Stimulated activated CD8-positive, alpha-beta memory T cell treated with anti-CD3 and anti-CD28 coated beads, Interleukin-7, amount 100 ng/mL, for 48 hours (primary cell): ENCODE measurements at places on chromosomes 5 and 9.

- no peak for DNase-seq
Observed at GRCh38 chr9:2567922-2568321, 53.7 kb upstream of the VLDLR start.

DNA sequence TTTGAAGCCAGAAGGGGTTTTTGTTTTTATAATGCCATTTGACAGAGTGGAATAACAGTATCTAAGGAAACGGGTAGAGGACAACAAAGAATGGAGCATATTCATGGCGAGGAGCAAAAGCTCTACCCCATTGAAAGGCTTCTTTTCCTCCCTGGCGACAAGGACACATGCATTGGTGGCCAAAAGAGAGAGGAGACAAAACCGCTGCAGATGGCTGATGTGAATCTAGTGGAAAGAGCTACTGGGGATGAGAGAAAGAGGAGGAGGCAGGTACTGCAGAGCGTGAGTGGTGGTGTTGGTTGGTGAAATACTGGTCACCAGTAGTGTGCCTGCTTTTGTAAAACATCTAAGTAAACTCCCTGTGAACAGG lies 491 bp downstream of the APC start:
- no peak for DNase-seq

DNA sequence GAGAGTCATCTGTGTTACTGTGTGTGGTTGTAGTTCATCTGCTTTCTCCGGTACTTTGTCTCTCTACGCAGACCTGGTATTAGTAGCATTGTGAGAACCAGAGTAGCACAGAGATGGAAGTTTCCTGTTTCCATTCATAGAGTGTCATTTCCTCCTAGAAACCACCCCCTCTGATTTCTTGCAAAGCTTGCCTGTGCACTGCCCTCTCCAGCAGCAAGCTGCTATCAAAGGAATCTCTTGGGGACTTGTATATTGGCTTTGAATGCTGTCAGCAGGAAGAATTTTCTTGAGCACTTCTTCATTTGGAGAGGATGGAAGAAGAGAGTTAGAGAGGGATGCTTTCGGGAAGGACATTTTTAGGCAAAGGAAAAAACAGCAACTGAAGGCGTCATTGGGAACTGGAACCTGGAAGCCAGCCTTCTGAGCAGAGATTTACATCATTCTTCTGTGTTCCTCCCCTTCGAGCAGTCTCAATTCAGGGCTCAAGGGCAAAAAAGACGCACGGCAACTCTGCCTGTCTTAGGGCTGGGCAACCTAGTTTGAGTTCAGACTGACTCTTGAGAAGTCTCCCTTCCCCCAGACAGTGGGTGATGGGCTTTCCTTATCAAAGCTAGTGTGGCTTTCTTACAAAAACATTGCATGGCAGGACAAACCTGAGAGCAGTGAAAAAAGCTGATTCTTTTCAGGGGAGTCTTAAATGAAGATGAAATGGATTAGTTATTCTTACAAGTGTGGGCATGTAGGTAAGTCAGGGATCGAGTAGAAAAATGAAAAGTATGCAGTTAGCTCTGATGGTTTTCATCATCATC lies 226.3 kb downstream of the AOPEP start:
- no peak for DNase-seq

DNA sequence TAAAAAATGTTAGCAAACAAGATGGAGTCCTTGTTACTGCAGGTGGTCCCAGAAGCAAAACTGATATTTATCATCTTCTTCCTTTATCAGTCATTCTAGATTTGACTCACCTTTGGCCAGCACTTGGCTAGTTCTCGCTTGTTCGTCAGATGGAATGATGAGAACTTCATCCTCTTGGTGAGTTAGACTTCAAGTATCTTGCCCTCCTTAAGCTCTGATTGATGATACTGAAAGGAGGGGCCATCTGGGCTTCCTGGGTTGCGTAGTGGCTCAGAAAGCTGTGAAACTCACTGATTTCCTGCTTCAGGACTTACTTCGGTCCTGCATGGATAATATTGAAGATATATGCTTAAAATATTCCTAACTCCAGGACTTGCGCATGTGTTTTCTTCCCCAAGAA lies 1248.2 kb upstream of the CDH9 start:
- DNase-seq = no peak

- no peak for DNase-seq
Observed at GRCh38 chr5:138659121-138659520, 83.9 kb upstream of the HSPA9 start.
